ENCODE measurements at places on chromosomes 6 and 20.

DNA sequence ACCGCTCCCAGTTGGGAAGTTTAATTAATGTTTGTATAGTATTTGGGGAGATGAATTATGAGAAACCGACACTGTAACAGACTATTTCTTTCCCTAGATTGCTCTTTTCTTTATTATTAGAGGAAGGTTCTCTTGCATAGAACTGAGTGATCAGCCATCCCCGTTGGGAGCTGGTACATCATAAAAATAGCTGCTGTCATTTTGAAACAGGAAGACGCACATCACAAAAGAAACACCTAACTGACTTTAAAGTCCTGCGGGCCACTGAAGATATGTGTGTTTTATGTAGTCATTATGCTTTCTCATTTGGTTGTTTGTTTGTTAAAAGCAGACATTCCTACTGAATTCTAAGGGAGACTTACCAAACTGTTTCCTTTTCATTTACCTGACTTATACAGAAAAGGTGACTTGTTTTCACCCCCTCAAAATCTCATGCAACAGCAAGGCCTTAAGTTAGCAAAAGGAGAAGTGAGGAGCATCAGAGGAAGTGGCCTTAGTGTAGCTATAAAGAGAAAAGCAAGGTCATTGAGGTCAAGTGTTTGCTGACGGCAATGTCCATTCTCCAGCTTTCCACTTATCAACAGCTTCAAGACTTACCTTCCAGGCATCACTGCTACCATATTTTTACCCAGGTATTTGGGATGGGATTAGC lies 91.0 kb downstream of the PKHD1 start:
- DNase-seq = no peak

- no peak for DNase-seq
These were observed 13.5 kb upstream of the PDE10A start for GRCh38 chr6:165676435-165677068.

- DNase-seq = no peak
These were observed 109.0 kb downstream of the RIN2 start for GRCh38 chr20:19867074-19867473.

DNA sequence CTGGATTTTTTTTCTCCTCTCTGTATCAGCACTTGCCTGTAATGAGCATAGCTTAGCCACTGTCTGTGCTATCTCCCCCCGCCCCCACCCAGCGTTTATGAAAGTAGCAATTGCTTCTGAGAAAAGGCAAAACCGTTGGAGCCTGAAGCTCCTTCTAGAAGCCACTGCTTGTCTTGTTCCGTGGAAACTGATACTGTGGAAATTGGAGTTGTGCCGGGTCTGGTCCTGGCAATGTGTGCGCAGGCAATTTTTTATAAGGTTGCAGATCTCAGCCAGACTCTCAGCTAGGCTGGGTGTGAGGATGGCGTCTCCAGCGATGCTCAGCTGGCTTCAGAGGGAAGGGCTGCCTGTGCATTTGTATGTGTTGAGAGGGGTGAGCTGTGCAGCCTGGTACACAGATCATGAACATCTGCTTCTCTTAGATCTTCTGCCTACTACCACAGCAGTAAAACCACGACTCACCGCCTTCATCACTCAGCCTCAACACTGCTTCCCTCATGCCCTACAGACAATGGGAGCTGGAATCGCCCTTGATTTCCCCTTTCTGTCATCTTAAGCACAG lies 72.4 kb upstream of the GTSF1L start:
- DNase-seq = no peak

DNA sequence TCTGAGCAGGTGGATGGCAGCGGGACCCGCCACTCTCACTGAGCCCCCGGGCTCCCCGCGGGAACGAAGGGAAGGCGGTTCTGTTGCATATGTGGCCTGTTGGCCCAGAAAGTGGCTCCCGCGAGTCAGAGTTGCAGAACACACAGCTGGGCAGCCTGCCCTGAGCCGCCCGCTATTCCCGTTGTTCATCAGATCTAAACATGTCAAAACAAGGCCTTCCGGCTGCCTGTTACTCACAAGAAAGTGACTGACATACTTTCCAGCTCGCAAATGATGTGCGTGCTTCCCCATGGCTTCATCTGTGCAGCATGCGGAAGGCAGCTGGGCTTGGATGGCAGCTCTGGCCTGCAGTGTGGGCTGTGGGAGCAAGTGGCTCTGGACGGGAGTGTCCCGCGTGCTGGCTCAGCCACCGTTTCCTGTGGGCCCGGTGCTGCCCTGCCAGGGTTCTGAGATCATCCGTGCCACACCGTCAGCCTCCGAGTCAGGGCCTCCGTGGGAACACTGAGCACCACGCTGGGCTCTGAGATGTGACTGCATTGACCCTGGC lies 227.3 kb downstream of the ERMARD start:
- DNase-seq = no peak

- peak; percentile 69 for DNase-seq
These were observed 46.0 kb downstream of the SLC35D3 start for GRCh38 chr6:136967876-136968752.

DNA sequence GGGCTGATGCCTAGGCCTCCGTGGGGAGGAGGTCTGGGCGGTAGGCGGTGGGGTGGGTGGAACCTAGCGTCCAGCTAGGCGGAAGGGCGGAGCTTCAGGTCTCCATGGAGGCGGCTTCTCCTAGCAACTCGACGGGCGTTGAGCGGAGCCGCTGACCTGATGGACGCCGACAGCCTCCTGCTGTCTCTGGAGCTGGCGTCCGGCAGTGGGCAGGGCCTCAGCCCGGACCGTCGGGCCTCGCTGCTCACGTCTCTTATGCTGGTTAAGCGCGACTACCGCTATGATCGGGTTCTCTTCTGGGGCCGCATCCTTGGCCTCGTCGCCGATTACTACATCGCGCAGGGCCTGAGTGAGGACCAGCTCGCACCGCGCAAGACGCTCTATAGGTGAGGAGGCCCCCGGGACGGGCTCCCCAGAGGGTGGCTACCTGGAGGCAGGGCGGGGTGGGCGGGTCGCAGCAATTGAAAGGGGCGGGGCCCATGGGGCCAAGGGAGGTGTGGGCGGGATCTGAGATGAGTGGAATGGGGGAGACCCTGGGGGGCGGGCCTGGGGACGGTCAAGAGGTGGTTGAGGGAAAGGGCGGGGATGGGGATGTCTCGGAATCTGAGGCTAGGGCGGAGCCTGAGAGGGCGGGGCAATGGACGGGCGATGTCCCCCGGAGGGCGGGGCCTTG lies at the start of gene RSPH9:
RSPH9 (plus strand) TSS at position 97 of the 673 bp plus-strand sequence; CDS start at position 160, 63 bp downstream.
- DNase-seq = no peak

- no peak for DNase-seq
These were observed 21.7 kb downstream of the VPS52 start for GRCh38 chr6:33249732-33250630.

- DNase-seq = no peak
These were observed 753.4 kb upstream of the ADGRB3 start for GRCh38 chr6:67881706-67882065.

DNA sequence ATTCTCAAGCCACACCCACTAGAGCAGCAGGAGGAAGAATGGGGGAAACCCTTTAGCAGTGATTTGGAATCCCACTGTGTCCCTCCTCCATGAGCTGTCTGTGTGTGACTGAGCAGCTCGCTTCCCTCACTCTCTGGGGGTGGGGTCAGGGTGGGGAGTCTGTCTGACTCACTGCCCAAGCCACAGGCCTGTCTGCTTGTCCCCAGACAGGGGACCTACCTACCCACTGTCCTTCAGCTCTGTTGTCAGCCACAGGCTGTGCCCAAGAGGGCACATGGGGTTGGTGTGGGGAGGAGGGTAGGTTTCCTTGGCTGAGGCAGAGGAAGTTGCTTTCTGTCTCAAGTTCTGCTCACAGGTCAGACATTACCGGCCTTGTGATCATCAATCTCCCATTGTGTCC lies 127.0 kb downstream of the MAFB start:
- DNase-seq = no peak

- no peak for DNase-seq
These were observed 50.5 kb upstream of the IBTK start for GRCh38 chr6:82298012-82298411.

DNA sequence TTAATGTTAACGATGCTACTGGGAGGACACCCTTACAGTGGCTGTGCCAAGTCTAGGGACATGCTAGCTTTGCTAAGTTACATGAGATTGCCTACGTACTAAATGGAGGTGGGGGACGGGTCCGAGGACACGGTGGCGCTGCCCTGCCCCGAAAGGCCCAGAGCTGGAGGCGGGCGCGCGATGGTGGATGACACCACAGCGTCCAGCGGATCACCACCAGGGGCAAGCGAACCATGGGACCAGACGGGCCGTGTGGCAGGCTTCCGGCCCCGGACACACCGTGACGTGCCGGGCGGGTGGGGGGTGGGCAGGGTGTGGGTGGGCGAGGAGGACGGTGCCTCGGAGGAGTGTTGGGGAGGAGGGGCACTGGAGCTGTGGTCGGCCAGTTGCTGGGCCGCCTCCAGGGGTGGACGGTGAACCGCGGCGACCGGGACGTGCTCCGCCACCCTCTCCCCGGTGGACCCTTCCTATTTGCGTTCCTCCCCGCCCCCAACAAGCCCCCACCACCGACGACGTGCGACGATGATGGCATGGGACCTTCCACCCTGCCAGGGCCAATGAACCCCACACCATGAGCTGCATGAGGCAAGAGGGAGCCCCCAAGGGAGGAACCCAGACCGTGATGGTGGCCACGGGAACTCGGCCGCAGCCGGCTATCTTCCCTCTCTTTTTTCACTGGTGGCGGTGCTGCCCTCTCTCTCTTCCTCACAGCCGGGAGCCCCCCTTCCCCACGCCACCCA lies 773.3 kb upstream of the DEFB115 start:
- DNase-seq = no peak

DNA sequence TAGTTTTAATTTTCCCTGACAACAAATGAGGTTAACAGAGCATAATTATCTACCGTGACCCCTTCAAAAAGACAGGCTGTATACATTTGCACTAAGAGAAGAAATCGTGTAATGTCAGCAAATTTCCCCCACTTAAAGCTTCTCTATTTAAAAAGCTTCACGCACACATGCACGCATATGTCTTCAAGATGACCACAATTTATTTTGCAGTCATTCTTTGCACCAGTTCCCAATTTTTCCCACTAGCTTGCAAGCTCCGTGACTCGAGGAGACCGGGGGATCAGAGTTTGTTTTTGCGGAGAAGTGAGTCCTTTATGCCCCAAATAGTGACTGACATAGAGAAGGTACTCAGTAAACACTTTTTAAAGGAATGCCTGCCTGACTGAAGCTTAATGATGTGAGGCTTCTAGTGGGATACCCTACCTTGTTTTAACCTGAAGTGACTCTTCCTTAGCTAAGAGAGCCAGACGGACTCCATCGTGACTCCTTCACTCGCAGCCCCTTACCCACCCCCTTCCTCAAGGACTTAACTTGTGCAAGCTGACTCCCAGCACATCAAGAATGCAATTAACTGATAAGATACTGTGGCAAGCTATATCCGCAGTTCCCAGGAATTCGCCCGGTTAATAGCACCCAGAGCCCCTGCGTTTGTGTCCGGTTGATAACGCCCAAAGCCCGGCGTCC lies 9.3 kb upstream of the NQO2 start:
- no peak for DNase-seq
